ENCODE measurements at places on chromosomes 7 and 10.

DNA sequence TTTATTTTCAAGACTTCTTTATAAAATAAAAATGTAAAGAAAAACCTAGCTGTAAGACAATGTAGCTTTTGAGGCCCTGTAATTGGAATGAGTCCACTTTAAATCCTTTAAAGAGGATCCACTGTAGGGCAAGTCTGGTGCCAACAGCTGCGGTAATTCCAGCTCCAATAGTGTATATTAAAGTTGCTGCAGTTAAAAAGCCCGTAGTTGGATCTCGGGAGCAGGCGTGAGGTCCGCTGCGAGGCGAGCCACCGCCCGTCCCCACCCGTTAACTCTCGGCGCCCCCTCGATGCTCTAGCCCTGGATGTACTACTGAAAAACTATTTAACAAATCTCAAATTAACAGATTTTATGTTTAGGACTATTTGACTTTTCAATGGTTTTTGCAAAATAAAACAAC, 414.7 kb upstream of the SEMA3C start:
- DNase-seq = no peak

DNA sequence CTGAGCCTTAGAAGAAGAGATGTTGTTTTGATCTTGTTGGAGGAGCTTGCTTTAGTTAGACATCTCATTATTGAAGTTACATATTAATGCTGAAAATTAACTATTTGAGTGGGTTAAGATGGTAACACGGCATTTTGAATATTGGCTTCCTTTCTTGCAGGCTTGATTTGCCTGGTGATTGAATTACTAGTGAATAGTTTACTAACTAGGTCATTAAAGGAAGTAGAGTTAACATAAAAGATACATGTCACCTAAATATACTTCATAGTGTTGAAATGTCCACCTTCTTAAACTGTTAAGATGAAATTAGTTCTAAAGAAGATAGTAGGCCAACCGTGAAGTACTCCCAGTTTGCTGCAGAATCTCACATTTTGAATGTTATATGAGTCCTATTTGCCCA, 18.5 kb downstream of the MPLKIP start:
- DNase-seq = no peak

- peak; percentile 40 for DNase-seq
These were observed 533.7 kb upstream of the IGFBP3 start for GRCh38 chr7:46454816-46455215.

- DNase-seq = peak; percentile 69
These were observed 121.6 kb downstream of the CREB5 start for GRCh38 chr7:28533731-28534531.

GRCh38 chr10:6145166-6145987, 56.5 kb downstream of the RBM17 start:
- DNase-seq = peak; percentile 65

DNA sequence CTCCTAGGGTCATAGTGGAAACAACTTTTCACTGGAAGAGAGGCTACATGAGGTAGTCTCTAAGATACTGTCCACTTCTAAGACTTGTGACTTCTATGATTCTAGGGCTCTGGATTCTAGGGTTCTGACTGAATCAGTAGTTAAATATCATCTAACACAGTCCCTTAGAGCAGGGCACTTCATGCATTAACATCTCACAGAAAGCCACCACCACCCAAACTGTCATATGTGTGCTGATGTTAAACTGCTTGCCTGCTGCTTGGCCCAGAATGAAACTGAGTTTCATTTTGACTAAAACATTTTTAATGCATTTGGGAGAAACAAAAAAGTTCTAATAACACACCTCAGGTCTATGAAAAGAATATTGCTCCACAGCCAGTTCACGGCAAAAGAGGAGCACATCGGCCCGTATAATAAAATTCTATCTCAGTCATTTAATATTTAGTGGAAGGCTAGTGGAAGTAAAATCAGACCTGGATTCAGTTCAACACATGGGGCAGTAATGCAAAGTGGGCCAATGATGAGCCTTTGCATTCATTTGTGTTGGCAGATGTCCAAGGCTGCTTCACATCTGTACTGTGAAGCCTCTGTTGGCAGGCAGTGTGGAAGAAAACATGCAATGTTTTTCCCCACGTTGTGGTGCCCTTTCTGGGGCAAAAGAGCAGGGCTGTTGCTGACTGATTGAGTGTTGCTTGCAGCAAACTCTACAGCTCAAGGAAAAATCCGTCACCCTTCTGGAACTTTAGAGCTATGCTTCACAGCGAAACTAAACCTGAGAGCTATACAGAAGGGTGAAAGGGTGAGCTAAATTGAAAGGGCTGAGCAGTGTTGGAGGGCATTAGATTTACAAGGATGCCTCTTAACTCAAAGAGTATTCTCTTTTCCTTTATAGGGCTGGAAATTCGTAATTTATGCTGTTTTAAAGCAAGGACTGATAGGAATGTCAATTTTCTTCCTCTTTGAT, 33.5 kb upstream of the AUTS2 start:
- DNase-seq = peak; percentile 61

DNA sequence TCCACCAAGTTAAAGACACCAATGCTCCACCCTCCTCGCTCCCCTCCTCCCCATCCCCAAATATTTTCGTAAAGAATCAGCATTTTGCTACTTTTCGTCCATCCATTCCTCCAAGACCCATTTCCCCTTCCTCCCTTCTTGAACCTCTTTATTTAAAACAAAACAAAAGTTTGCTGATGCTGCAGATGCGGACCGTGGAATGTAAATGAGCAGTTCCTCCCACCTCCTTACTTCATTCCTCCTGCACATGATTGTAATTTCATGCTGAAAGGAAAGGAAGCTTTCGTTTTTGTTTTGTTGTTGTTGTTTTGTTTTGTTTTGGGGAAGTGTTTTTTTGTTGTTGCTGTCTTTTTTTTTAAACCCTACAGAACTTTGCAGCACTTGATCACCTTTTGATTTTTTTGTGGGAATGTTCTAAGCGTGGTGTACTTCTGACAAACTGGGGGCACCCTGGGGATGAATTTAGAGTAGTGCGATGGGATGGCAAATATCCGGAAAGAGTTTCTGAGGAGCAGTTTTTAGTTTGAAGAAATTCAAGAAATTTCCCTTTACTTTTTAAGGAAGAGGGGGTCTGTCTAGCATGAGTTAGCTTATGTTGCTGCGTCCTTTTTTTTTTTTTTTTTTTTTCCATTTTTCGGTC, 177.3 kb downstream of the TCF7L2 start:
- DNase-seq = no peak

DNA sequence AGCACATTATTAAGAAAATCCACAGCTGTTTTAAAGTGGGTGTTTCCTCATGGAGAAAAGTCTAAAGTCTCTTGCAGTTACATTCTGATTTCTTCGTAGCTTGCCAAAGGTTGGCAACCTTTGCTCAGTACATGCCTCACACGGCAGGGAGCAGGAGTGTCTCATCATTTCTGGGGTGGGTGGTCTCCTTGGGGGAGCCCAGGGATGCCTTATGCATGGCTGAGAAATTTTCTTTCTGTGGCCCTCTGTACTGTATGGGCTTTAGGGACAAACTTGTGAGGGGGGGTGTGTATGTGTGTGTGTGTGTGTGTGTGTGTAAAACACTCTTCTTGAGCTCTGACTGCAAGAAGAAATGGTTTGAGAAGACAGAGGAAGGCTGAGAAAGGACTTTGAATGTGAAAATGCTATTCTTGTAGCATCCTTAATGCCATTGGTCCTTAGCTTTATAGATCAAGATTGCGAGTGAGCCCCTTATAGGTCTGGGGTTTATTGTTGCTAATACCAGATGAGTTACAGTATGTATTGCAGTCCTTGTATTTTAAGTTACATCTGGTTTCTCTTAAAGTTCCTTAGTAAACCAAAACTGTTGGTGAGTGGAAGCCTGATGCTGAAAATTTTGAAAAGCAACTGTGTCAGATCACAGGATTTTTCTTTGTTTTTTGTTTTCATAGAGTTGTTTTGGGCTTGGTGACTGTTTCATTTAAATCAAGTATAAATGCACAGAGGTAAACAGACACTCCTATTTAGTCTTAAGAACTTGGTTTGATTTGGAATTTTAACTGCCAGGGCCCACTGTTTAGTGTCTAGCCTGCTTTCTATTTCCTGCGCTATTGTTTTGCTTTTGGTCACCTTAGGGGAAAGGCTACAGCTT, 242.0 kb downstream of the BICC1 start:
- DNase-seq = no peak

DNA sequence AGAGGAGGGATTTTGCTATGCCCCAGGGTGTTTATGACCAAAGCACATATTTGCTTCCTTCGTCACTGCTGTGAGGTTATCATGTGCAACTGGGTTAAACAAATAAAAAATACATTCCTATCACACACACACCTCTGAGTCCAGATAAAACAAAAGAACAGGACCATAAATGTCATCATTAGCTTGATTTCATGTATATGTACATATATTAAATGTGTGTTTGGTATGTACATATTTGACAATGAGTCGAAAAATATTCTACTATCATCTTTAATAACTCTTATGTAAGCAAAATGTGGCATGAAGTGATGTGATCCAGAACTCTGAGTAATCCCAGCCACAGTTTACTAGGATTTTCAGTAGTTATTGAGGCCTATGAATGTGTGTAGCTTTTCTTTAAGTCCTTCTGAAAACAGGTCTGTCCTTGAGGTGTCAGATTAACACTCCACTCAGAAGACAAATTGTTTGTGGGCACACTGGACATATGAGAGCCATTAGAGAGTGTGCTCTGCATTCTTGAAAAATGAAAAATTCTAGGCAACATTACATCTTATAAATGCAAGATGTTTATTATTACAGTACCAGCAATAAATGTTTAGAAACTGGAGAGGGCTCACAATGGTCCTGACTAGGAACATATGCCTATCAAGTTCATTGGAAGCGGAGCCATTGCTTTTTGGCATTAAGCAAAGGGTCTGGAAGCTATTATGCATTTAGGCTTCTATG, 335.1 kb upstream of the SEMA3A start:
- peak; percentile 70 for DNase-seq

- DNase-seq = no peak
These were observed 11.9 kb downstream of the COBL start for GRCh38 chr7:51304729-51305128.

- DNase-seq = no peak
These were observed 94.1 kb downstream of the CDCA7L start for GRCh38 chr7:21851559-21851967.
